Activated T-helper 9 cell treated with anti-CD3 and anti-CD28 coated beads, Interleukin-2, amount 50 U/mL, for 16 hours (primary cell): ENCODE measurements at places on chromosomes 2 and 18.

DNA sequence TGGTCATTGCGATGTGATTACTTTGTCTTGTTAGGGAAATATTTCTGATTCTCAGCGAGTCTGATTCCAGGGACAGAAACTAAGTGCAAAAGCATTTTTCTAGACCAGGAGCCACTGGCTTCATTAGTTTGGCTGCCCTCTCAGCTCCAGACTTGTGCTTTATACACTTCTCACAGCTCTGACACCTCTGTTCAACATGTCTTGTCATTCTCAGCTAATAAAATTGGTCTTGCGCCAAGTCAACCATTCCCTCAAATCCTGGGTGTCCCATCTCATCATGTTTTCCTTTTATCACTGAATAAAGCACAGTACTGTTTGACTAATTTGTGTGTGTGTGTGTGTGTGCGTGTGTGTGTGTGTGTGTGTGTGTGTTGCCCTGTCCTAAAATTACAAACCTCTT lies 215.5 kb upstream of the EPHA4 start:
- no peak for DNase-seq

- no peak for DNase-seq
These were observed 115.3 kb upstream of the RIOK3 start for GRCh38 chr18:23337599-23338444.

DNA sequence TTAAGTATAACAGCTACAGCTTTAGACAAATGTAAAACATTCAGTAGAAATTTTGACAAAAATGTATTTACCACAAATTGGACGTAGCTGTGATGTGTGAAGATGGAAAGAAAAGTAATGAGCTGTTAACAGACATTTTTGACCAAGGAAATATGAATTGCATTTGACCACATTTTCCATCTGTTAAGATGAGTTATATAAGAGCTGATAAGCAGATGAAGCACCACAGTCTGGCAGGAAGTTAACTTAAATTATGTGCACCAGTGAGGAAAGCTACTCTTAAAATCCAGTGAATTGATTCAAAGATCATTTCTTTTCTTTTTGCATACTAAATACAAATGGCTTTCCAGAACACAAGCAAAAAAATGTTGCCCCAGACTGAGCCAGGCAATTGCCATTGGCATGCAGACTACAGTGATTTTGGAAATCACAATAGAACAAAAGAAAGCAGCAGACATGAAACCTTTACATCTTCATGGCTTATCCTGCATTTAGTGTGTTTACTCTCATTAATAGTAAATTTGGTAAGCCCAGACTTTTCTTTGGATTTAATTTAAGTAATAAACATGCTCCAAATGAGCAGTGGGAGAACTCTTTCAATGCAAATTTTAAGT lies 493.7 kb downstream of the TMX3 start:
- DNase-seq, result no peak

- DNase-seq, result no peak
These were observed 68.3 kb downstream of the FAM161A start for GRCh38 chr2:61785583-61785982.

GRCh38 chr2:226489775-226490541 lies 309.7 kb downstream of the IRS1 start:
- DNase-seq, result no peak

DNA sequence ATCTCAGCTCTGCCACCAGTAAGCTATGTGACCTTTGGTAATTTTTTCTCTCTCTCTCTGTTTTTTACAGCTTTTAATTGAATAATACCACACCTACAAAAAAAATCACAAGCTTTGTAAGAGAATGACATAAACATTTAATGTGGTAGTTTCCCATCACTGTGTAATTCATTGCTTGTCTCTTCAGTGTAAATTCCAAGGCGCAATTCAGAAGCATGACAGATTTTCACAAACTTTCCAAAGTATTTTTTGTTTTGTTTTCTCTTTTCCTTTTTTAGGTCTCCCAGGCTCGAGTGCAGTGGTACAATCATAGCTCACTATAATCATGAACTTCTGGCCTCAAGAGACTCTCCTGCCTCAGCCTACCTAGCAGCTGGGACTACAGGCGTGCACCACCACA lies 25.0 kb upstream of the PPM1B start:
- no peak for DNase-seq

GRCh38 chr18:37537868-37538525 lies 27.6 kb downstream of the CELF4 start:
- DNase-seq, result no peak

DNA sequence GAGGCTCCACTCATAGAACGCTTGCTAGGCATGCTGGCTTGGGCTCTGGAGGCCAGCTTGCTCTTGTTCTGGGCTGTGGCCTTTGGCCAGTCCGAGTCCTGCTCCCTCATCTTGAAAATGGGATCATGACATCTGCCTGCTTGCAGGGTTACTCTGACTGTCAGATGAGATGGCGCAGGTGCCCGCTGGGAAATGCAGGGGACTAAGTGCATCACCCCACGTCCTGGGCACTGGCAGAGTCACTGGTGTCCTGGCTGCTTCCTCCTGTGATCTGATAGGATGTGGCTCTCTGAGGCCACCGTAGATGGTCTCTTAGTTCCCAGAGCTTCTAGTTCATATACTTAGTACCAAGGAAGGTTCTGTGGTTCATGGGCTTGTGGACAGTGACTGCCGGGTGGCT lies 18.5 kb downstream of the LDLRAD4 start:
- no peak for DNase-seq

DNA sequence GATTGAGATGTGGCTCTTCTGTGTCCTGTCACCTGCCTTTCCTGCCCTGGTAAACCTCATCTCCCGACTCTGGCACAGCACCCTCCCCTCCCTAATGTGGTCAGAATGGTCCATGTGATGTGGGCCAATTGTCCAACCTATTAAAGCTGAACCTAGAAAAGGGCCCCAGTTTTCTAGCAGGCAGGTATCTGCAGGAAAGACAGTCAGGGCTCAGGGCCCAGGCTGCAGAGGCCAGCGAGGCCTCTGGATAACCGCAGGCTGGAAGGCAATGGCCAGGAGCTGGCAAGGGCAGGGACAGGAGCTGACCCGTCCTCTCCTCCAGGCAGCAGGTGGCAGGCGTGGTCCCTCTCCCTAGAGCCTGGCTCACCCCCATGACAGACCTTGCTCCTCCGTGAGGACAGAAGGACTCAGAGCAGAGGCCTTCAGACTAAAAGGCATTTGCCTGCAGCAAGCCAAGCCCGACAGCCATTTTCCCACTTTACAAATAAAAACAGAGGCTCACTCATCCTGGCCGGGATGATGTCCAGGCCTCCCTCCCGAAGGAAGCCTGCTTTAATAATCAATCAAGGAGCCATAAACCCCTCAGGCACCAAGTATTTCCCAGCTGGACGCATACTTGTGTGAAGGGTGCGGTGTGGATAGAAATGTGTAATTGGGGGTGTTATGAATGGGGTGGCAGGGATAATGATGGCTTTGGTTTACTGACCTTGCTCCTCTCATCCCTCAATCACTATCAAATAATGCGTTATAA lies 107.1 kb downstream of the TWIST2 start:
- no peak for DNase-seq

GRCh38 chr18:26865557-26865956 lies at the start of gene AQP4:
Gene AQP4, minus strand, starts transcription at chr18:26865707. Its CDS starts 18 bp downstream, at chr18:26865689.
- DNase-seq, result no peak

DNA sequence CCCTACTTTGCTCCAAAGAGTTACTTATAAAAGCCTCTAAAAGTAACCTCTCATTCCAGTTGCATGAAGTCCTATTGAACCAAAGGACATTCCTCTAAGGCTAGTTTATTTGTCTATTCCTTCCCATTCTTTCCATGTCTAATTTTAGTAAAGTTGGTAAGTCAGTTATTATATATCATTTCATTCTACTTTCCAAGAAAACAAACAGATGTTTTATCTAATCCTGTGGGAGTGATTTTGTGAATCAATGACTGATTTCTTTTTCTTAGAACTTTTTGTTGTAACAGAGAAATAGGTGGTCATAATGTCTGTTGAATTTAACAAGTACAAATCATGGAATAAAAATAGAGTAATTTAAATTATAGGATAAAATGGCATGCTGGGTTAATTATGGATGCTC lies 286.3 kb downstream of the FSIP2 start:
- DNase-seq, result no peak

DNA sequence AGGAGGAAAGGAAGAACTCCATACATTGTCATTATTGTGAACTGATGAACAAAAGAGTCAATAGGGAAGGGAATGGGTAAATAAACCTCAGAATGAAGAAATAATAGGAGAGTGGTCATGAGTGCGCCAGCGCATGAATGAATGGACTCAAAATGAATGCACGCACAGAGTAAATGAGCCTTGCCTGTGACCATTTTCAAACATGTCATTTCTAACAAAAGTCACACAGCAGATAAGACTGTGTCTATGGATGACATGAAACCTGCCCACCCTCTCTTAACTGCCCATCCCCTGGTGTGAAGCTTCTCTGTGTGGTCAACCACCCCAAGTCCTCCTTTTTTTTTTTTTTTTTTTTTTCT lies 121.1 kb upstream of the TEX51 start:
- no peak for DNase-seq
